ENCODE measurements at places on chromosomes 7 and 10. TPM values are rescaled to one million over a fixed set of nuclear protein-coding genes. Genes with fewer than 3 reads are reported as not detected.

DENND11 gene
- total RNA-seq = 7.2 TPM

CUBN gene
- not detected for total RNA-seq

TMED4 gene
- total RNA-seq = 53.9 TPM

OSBPL3 gene
- 16.5 TPM for total RNA-seq

NUTM2E gene
- 0.25 TPM for total RNA-seq

RNF148 gene
- not detected for total RNA-seq

PSMC2 gene
- 163 TPM for total RNA-seq

UBN2 gene
- 1.9 TPM for total RNA-seq

EVX1 gene
- total RNA-seq = 0.10 TPM

MYL10 gene
- not detected for total RNA-seq

TTYH3 gene
- 57.9 TPM for total RNA-seq

CNPY4 gene
- 11.7 TPM for total RNA-seq

CCAR1 gene
- 62.2 TPM for total RNA-seq

LRRD1 gene
- total RNA-seq = not detected

PLOD3 gene
- total RNA-seq = 75.8 TPM

ZNF365 gene
- 0.82 TPM for total RNA-seq

SDHAF3 gene
- total RNA-seq = 20.2 TPM

NPSR1 gene
- total RNA-seq = not detected

SUFU gene
- 7.7 TPM for total RNA-seq

C10orf67 gene
- total RNA-seq = 0.17 TPM

ZCWPW1 gene
- total RNA-seq = 1.1 TPM

PPA1 gene
- total RNA-seq = 236 TPM

H2BK1 gene
- not detected for total RNA-seq

GRB10 gene
- 67.0 TPM for total RNA-seq

ZNF425 gene
- total RNA-seq = 1.7 TPM

POLD2 gene
- 166 TPM for total RNA-seq

SYT15 gene
- 2.4 TPM for total RNA-seq

ATOH7 gene
- 0.20 TPM for total RNA-seq

ATRNL1 gene
- total RNA-seq = 0.14 TPM

GPAM gene
- total RNA-seq = 6.6 TPM

CALCR gene
- total RNA-seq = not detected

INA gene
- 23.3 TPM for total RNA-seq

ZNF789 gene
- 6.8 TPM for total RNA-seq

LIPM gene
- not detected for total RNA-seq

GTF2IRD1 gene
- 25.3 TPM for total RNA-seq

NPC1L1 gene
- 0.11 TPM for total RNA-seq

LGI1 gene
- not detected for total RNA-seq

OR6V1 gene
- total RNA-seq = not detected

CLDN15 gene
- 10.3 TPM for total RNA-seq

BAIAP2L1 gene
- 53.9 TPM for total RNA-seq

VPS26A gene
- total RNA-seq = 45.2 TPM

TSPAN33 gene
- total RNA-seq = 6.5 TPM

LEP gene
- not detected for total RNA-seq

KAZALD1 gene
- 3.0 TPM for total RNA-seq

Measured in A549 treated with GW870086 at 1 μM for 4 hours (cell line).